ENCODE measurements at places on chromosomes 5 and 9.

DNA sequence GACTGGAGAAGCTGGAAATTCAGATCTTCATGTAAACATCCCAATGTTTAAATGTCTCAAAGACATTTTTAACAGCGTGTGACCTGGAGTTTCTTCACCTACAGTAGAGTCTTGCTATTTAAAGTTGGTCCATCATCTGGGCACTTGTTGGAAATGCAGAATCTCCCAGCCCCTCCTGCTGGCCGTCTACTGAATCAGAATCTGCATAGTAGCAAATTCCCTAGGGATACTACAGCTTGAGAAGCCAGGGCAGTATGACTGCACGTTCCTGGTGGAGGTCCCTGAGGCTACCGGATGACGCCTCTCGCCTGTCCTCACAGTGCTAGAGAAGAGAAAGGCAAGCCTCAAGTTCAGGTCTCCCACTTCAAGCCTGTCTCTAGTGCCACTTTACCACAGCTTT is 15.7 kb downstream of the SAP30L start:
- DNase-seq: no peak

- DNase-seq: no peak
Measured at GRCh38 chr5:157574456-157575380, 857 bp downstream of the ADAM19 start.

GRCh38 chr9:87800456-87800855 is 74.5 kb downstream of the CTSL start:
- DNase-seq: no peak

DNA sequence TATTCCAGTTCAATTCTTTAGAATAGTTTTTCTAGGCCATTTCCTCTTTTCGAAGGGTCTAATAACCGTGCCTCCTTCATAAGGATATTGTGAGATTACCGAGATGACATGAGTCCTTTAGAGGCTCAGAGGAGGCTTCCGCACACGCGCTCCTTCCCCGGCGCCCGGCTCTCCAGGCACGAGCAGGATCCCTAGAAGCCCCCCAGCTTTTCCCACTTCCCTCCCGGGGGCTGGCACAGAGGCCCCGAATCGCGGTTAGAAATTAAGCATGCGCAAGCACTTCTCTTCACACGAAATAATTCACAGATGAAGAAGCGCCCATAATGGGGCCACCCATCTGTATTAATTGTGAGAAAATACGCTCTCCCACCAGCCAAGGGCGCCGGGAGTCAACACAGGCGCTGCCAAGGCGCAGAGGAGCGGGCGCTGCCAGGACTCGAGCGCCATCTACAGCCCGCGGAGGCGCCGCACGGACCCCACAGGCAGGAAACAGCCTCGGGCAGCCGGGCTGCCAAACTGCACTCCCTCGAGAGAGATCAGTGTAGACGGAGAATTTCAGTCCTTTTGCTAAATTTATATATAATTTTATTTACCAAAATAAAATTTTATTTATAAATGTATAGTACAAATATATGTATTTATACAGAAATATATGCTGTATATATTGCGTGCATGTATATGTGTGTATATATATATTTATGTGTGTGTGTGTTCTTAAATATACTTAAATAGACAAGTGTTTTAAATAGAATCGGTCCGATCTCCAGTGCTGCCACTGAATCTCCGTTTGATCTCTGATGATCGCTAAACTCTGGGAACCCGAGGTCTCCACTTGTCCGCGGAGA is 258.1 kb upstream of the NFIL3 start:
- DNase-seq: peak; percentile 31

DNA sequence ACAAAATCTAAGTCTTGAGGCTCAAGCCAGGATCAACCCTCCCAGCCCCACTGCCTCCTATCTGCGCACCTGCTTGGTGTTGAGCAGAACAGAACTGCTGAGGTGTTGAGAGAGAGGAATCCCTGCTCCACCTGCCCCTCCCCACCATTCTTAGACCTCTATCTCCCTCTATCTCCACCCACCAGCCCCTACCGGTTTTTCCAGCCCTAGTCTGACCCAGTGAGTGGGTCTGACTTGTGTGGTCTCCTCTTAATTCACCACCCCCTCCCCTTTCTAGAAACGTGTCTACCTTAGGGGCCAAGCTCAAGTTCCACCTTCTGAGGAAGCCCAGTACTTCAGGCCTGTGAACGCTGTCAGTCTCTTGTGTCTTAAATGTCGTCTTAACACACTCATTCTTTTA is 93.7 kb downstream of the ARHGAP26 start:
- no peak for DNase-seq

GRCh38 chr5:98570661-98571191 is 202.7 kb upstream of the RGMB start:
- no peak for DNase-seq

GRCh38 chr9:31612336-31613030 is 772.0 kb upstream of the ACO1 start:
- DNase-seq: no peak

DNA sequence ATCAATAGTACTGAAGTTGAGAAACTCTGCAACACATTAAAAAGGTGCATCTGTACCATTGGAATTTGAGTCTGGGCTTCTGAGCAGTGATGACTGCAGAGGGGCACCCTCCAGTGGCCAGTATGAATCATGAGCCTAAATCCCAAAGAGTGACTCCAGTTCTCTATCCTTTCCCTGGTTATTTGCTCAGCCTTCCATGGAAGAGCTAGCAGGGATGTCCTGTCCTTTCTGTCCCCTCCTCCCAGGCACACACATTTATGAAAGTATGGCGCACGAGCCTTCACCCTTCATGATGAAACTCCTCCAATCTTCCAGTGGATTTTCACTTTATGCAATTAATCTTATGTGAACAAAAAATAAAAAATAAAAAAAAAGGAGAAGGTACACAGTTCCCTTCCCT is 81.0 kb downstream of the ESM1 start:
- no peak for DNase-seq

DNA sequence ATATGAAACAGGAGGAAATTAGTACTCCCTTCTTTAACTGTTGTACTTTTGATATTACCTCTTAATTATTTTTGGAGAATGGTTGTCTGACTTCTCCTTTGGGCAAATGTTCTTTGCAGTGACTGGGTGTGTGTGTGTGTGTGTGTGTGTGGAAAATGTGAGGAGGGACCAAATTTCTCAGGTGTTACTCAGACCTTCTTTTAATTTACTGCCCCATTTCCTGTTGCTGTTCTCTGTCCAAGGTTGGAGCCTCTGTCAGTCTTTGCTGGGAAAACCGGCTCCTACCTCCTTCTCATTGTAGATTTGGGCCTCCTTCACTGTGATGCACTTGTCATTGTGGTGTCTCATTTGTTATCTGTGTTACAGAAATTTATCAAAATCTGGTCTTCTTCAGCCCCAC is 68.4 kb downstream of the PBX3 start:
- no peak for DNase-seq

DNA sequence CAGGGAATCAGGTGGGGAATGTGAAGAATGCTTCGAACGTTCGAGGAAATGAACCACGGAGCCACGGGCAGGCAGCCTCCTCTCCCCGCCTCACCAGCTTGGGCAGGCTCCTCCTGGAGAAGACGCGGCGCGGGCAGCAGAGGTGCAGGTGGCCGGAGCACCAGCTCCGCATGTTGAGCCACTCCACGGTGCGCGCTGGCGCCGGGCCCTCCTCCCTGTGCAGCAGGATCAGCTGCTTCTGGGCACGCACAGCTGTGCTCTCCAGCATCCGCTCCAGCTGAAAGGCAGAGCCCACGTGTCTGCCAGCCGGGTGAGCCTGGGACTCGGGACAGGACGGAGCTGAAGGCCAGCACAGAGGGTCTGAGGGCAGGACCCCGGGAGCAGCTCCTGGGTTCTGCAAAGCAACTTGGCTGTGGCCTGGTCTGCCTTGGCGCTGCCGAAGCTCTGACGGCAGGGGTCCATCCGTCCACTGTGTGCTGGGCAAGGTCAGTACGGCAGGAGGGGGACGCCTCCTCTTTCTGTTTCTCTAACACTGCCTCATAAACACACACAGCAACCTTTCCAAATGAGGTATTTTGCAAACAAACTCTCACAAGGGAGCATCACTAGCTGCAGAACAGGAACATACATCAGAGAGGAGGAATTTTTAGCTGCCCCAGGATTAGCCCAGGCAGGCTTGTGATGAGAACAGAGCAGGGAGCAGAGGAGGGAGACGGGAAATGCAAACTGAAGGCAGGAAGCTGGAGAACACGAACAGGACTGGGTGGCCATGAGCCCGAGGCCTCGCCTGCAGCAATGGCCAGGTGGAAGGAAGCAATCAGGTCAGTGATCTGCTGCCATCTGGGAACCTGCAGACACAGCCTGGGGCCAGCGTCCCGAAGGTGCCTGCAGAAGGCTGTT is 20.1 kb upstream of the NSMF start:
- DNase-seq: no peak

DNA sequence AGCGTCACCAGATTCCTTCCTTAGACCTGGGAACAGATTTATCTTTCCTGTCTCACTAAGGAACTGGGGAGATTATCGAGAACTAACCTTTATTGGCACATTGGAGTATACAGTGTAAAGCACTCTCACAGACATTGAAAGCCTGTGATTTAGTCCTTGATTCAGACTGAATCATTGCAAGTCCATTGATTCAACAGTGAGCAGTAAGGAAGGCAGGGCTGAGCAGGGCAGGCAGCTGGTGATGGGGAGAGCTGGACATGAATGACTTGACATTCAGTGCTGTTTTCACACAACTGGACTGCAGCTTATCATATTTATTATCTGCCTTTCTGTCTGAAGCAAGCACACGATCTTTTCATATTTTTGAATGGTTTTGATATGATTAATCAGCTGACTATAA is 16.2 kb downstream of the ISOC1 start:
- no peak for DNase-seq

DNA sequence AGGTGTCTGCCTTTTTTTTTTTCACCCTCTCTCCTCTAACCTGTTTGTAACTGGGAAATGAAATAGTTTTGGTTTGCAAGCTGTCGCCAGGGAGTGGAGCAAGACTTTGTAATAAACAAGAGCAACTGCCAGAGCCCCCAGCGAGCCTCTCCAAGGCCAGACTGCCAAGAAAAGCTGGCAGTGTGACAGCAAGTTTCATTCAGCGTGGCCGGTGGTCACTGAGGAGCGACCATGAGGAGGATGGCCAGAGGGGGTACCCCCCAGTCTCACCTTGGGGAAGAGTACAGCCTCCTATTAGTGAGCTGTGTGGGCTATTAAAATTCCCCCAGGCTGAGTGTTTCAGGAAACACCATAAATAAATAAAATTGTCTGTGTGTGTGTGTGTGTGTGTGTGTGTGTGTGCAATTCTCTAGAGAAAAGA is 49.9 kb downstream of the ZFAND5 start:
- no peak for DNase-seq

DNA sequence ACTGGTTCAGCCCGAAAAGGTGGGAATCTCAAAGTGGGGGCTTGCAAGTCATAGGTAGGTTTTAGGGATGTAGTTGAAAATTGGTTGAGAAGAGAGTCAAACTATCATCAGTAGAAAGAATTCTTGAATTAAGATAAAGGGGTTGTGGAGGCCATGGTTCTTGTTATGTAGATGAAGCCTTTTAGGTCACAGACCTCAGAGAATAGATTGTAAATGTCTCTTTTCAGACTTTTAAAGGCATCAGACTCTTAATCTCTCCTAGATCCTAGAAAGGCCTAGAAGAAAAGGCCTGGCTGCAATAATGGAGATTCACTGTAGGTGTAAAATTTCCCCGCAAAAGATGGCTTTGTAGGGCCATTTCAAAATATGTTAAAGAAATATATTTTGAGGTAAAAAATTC is 96.4 kb downstream of the PSAT1 start:
- no peak for DNase-seq

DNA sequence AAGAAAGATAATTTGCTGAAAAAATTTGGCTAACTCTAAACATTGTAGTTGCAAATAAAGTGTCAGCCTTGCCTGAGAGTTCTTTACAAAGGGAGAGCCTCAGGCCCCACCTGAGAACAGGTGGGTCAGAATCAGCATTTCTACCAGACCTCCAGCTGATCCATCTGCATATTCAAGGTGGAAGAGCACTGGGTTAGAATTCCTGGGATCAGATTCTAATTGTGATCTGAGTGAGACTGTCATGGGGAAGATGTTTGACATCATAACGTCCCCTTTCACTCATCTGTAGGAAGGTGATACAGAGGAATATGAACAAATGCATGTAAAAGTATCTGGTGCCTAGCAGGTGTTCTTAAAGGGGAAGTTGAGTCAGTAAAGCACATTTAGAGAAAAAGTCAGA is 54.6 kb downstream of the FBXL7 start:
- no peak for DNase-seq

GRCh38 chr5:78843436-78843835 is 141.7 kb downstream of the ARSB start:
- DNase-seq: no peak

- DNase-seq: no peak
Measured at GRCh38 chr5:33984178-33984577, 315 bp downstream of the SLC45A2 start.

- no peak for DNase-seq
Measured at GRCh38 chr5:41510176-41510831, at the start of gene PLCXD3. TSS of gene PLCXD3 (minus strand) at chr5:41510601. CDS start at chr5:41510526, 75 bp downstream.

- no peak for DNase-seq
Measured at GRCh38 chr5:9233712-9234111, 312.2 kb downstream of the SEMA5A start.

DNA sequence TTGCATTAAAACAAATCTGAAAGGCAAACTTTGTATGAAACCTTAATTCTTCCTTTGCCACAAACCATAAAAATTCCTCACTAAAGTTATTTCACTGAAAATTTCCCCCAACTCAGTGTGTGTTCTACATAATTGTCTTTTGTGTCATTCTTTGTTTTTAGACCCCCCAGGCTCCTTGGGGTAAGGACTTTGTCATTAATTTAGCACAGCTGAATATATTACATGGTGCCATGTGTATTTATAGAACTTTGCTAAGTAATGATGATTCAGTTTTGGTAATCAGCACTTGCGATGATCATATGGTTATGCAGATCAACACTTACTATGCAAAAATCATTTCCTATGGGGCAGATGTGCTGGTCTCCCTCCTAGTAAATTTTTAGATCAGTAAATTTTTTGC is 712.1 kb upstream of the MEF2C start:
- DNase-seq: no peak

- no peak for DNase-seq
Measured at GRCh38 chr9:87973122-87973521, 1.2 kb downstream of the CDK20 start.

GRCh38 chr5:141715346-141715905 is 33.4 kb upstream of the ARAP3 start:
- no peak for DNase-seq

- no peak for DNase-seq
Measured at GRCh38 chr9:137801023-137801319, 76.6 kb upstream of the CACNA1B start.

DNA sequence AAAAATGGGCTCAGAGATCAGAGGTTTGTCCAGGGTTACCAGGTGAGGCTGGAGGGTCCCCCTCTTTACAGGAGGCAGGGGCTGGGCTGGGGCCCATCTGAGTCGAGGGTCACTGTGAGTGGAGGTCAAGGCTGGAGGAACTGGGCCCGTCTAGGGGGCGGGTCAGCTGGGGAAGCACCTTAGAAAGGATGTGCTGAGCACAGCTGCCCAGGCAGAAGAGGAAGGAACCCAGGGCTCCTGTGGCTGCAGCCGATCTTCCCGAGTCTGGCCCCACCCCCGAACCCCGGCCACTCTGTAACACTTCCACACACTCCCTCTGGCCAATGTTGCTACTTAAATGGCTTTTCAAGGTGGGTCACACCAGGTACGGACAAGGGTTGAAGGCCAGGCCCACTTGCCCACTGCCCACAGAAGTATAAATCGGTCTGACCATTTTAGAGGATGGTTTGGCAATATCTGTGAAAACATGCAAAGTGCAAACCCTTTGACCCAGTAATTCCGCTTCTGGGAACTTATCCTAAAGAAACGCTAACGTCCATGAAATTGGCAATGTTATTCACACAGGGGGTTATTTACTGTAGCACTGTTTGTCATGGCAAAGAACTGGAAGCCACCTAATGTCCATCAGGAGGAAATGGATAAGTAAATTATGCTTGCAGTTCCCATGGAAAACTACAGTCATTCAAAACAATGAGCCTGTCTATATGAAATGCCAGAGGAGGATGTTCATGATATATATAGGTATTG is 30.5 kb upstream of the EEIG1 start:
- DNase-seq: no peak

Data from stimulated activated CD8-positive, alpha-beta memory T cell treated with anti-CD3 and anti-CD28 coated beads, Interleukin-7, amount 100 ng/mL, for 1 hour (primary cell).